ENCODE measurements at places on chromosomes 13 and 19.

- no peak for DNase-seq
Measured at GRCh38 chr13:113210833-113211232, 1.4 kb downstream of the CUL4A start.

GRCh38 chr13:80945328-80945727 is 604.4 kb upstream of the SPRY2 start:
- no peak for DNase-seq

- no peak for DNase-seq
Measured at GRCh38 chr13:78102121-78102677, 183.6 kb upstream of the EDNRB start.

DNA sequence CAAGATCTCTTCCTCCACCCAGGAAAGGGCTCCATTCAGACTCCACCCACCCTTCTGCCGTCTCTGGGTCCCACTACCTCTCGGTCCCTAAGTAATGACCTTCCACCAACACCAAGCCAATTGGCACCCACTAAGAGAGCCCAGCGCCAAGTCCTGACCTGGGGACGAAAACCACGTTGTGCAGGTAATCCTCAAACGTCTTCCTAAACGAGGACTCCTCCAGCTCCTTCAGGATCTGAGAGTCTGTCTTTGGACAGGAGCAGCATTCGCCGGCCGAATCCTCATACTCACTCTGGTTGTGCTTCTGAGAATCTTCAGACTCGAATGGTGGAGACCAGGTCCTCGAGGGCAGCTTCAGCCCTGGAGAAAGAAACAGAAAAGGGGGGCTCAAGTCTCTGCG is 83.1 kb downstream of the ZNF557 start:
- DNase-seq: no peak

Data from CD4-positive, alpha-beta T cell treated with Interleukin-15 for 1 hour (primary cell).